ENCODE measurements at places on chromosomes 6 and 20.

DNA sequence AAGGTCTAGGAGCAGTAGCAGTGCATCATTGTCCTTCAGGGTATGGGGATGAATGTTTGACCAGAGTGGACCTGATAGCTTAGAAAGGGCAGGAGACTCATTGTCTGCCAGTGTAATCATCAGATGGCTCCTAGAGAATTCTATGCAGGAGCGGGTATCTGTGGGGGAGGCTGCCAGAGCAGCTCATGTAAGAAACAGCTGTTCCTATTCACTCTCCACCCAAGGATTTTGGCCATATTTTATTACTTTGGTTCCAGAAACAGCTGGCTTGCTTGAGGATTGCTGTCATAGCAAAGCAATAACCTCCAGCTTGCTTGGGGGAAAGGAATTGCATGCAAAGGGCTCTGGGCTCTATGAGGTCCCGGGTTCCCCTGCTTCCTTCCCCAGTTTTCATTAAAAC is 44.1 kb downstream of the RALY start:
- peak overlapping the region; percentile 81 for H3K27ac ChIP-seq
- H3K27me3 ChIP-seq, result no peaks in the 10 kb centered on the region
- no peak overlapping the region for H3K4me3 ChIP-seq
- peaks cover 12% of the 10 kb centered on the region for H3K36me3 ChIP-seq
- DNase-seq, result no peak

DNA sequence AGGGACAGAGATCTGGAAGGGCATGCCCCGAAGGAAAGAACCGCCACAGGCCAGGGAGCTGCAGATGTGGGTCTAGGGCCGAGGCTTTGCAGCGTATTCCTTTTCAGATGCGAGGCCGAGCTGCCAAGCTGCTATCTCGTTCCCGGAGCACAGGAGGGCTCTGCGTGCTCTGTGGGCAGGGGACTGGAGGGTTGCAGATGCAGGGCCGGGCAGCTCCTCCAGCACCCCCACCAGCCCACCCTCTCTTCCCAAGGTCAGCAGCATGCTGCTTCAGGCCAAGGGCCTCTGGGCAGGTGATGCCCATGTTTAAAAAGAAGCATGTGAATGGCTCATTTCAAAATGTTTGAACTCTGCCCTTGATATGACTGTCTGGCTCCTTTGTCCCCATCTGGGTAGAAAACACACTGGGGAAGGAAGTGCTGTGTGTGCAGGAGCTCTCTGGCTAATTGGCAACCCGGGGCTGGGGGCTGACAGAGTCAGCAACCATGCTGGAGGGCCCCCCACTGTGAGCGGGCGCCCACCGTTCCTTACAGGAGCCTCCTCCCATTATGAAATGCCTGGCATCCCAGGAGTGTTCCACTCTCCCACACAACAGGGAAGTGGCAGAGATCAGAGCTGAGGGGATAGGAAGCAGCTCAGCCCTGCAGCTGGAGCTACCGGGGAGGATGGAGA is 353.3 kb downstream of the ZFAND3 start:
- no peaks in the 10 kb centered on the region for H3K27me3 ChIP-seq
- no peak for DNase-seq
- no peaks in the 10 kb centered on the region for H3K4me1 ChIP-seq
- H3K36me3 ChIP-seq, result no peaks in the 10 kb centered on the region

DNA sequence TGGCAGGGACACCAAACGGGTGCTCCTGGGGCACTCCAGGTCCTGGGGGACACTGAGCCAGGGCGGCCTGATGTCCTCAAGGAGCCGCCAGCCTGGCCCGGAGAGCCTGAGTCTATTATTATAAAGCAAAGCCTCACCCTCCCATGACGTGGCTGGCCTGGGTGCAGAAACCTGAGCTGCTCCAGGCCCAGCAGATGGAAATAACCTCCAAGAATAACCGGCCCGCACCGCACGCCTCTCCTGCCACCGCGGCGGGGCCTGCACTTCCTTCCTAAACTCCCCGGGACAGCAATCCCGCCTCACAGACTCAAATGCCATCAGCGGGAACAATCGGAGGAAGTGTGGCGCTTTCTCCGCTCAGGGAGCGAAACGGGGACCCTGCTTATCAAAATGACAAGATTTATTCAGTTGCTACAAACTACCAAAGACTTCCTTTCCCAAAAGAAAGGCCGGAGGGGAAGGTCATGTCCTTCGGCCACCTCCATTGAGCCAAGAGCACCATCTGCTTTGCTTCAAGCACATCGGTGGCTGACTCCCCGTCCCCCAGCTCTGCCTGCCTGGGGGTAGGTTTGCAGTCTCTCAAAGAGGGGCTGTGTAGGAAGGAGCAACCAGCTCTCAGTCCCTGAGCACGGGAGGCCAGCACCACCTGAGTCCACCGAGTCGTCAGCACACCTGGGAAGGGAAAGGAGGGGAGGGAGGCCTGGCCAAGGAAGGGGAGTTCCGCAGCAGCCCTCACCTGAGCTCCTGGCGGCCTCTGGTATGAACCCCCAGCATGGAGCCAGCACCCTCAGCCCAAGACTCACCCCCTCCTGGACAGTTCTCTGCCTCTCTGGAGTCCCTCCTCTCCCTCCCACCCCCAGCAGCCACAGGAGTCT is 78.6 kb upstream of the QKI start:
- H3K27me3 ChIP-seq, result peaks cover 19% of the 10 kb centered on the region
- no peaks in the 10 kb centered on the region for H3K4me1 ChIP-seq
- H3K36me3 ChIP-seq, result no peaks in the 10 kb centered on the region
- no peak overlapping the region for H3K4me3 ChIP-seq

- DNase-seq, result no peak
- H3K4me3 ChIP-seq, result no peak overlapping the region
- no peaks in the 10 kb centered on the region for H3K27me3 ChIP-seq
- H3K4me1 ChIP-seq, result no peaks in the 10 kb centered on the region
- H3K27ac ChIP-seq, result no peak overlapping the region
Measured at GRCh38 chr6:165615636-165616035, 47.4 kb downstream of the PDE10A start.

DNA sequence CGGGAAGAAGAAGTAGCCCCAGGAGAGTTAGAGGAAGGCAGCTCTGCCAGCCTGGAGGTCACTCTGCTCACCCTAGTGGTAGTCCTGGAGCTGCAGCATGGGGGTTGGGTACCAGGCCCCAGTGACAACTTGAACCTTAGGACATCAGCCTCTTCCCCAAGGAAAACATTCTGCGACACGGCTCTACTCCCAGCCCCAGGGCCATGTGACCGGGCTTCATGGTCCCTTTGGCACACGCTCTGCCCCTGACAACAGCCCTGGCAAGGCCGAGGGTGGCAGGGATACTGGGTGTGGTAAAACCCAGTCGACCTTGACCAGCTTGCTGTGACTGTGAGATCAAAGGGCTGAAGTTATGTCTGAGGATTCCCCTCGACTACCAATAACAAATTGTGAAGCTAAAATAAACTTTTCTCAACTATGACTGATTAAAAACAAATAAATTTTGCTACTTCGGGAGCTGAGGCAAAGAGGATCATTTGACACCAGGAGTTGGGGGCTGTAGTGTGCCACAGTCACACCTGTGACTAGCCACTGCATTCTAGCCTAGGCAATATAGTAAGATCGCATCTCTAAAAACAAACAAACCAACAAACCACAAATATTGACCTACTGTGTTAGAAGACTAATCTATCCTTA is 24.4 kb upstream of the ARID1B start:
- peaks cover 3% of the 10 kb centered on the region for H3K27me3 ChIP-seq
- H3K4me1 ChIP-seq, result no peaks in the 10 kb centered on the region
- H3K4me3 ChIP-seq, result no peak overlapping the region
- H3K36me3 ChIP-seq, result no peaks in the 10 kb centered on the region
- H3K27ac ChIP-seq, result no peak overlapping the region

DNA sequence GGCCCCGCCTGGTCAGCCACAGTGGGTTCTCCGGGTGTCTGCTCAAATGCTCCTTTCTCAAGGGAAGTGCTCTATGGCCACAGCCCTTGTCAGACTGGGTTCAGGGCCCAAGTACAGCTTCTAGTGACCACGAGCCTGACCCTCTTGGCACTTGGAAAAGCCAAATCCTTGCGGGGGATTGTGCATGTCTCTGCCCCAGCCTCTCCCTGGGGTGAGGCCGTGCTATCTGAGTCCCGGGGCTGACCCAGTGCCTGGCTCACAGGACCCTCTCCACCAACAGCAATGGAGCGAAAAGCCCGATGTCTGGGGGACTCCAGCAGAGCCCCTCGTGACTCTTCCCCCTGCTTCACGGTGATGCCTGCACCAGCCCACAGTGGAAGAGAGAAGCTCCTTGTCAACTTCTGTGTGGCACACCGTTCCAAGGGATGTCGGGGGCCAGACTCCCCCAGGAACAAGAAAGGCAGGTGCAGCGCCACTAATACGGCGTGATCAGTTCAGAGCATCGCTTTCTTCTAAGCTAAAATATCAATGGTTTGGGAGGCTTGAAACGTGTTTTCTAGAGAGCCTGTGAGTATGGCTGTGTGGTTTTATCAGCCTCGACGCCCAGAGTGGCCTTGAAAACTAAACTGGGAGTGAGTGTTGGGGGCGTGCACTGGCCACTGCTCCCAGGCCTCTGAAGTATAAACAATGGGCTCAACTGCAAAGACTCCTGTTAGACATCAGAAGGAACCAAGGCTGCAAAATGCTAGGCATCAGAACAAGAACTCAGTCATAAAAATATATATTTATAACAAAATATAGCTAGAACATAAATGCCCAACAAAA is 51.9 kb downstream of the DLL1 start:
- no peaks in the 10 kb centered on the region for H3K36me3 ChIP-seq
- no peak overlapping the region for H3K4me3 ChIP-seq
- DNase-seq, result no peak
- no peaks in the 10 kb centered on the region for H3K27me3 ChIP-seq
- no peaks in the 10 kb centered on the region for H3K4me1 ChIP-seq

GRCh38 chr6:72504406-72504805 is 117.5 kb upstream of the KCNQ5 start:
- no peak for DNase-seq
- H3K4me3 ChIP-seq, result no peak overlapping the region
- no peaks in the 10 kb centered on the region for H3K36me3 ChIP-seq
- no peaks in the 10 kb centered on the region for H3K4me1 ChIP-seq

DNA sequence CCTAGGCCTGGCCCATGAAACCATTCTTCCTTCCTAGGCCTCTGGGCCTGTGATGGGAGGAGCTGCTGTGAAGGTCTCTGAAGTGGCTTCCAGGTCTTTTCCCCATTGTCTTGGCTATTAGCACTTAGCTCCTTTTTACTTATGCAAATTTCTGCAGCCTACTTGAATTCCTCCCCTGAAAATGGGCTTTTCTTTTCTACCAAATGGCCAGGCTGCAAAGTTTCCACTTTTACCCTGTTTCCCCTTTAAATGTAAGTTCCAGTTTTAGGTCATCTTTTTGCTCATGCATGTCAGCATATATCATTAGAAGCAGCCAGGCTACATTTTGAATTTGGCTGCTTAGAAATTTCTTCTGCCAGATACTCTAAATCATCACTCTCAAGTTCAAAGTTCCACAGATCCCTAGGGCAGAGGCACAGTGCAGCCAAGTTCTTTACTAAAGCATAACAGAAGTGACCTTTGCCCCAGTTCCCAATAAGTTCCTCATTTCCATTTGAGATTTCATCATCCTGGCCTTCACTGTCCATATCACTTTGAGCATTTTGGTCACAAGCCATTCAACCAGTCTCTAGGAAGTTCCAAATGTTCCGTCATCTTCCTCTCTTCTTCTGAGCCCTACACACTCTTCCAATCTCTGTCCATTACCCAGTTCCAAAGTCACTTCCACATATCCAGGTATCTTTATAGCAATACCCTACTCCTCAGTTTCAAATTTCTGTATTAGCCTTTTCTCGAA is 71.9 kb downstream of the TBC1D7 start:
- no peak overlapping the region for H3K4me3 ChIP-seq
- H3K4me1 ChIP-seq, result peaks cover 2% of the 10 kb centered on the region
- DNase-seq, result no peak
- no peaks in the 10 kb centered on the region for H3K27me3 ChIP-seq
- H3K27ac ChIP-seq, result no peak overlapping the region

- no peak overlapping the region for H3K27ac ChIP-seq
- no peaks in the 10 kb centered on the region for H3K4me1 ChIP-seq
- H3K27me3 ChIP-seq, result peaks cover 3% of the 10 kb centered on the region
- H3K4me3 ChIP-seq, result no peak overlapping the region
- H3K36me3 ChIP-seq, result no peaks in the 10 kb centered on the region
Measured at GRCh38 chr6:168165373-168165772, 86.4 kb upstream of the FRMD1 start.

DNA sequence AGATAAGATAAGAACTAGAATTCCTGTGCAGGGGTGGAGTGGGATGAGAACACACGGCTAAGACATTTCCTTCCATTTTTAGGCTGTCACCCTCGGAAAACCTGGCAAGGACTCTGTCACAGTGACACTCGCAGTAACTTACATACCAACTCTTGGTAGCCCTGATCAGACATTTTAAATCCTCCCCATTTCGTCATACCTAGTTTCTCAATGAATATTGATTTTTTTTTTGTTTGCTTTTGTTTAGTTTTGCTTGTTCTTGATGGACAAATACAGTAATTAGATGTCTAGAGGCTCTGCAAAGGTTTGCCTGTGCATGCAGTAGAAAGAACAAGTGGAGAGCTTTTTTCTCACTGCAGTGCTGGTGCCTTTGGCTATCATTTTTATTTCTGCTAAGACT is 213.0 kb upstream of the FAM83B start:
- no peaks in the 10 kb centered on the region for H3K27me3 ChIP-seq
- no peak overlapping the region for H3K27ac ChIP-seq
- no peak for DNase-seq

All from activated CD8-positive, alpha-beta T cell treated with anti-CD3 and anti-CD28 coated beads for 36 hours (primary cell).